ENCODE measurements at places on chromosomes 7 and 10.
A peak's percentile ranks its signal among the peaks of the same experiment; 100 is the strongest.

GRCh38 chr7:44921607-44922350 lies 36.4 kb upstream of the PURB start:
- no peak for DNase-seq

GRCh38 chr7:112997831-112998230 lies 88.8 kb downstream of the GPR85 start:
- no peak for DNase-seq

- no peak for DNase-seq
Observed at GRCh38 chr10:8088504-8088903, 34.0 kb downstream of the GATA3 start.

- no peak for DNase-seq
Observed at GRCh38 chr7:28423918-28424514, 11.7 kb downstream of the CREB5 start.

GRCh38 chr7:69531050-69531449 lies 67.2 kb upstream of the AUTS2 start:
- no peak for DNase-seq

DNA sequence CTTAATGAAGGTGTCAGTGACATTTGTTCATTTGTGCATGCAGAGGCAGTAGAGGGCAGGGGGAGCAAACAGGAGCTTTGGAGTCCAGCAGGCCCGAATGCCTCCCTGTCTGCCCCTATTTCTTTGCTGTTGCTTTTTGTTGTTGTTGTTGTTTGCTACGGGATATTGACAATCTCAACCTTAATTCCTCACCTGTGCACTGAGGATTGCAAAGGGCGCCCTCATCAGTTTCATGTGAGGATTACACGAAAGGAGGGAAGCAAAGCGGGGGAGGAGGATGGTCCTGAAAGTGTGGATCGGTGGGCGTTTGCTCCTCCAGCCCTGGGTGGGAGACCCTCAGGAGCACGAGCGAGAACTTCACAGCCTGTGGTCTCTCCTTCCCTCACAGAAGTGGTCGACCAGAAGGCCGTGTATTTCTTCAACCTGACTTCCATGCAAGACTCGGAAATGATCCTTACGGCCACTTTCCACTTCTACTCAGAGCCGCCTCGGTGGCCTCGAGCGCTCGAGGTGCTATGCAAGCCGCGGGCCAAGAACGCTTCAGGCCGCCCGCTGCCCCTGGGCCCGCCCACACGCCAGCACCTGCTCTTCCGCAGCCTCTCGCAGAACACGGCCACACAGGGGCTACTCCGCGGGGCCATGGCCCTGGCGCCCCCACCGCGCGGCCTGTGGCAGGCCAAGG lies 9.6 kb downstream of the GDF10 start:
- DNase-seq, result no peak

DNA sequence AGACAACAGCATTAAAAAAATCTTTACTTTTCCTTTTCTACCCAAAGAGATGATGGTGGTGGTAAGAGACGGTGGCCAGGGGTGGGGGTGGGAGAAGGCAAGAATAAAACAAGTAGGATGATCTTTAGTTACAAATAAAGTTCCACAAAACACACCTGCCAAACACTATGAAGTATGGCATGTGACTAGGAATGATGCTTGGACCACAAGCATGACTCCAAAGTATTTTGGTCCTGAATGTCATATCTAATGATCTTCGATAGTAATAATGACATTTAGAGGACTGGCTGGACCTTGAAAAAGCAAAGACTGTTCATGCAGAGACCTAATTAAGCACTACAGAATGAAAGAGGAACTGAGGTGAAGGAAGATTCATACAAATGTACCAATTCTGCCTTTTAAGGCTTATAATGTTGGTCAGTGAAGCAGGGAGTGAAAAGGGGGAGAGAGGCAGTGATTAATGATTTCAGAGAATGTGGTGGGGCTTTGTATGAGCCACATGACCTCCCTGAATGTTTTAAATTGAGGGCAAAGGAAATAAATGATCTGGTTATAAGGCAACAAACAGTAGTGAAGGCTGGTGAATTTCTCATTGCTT lies 29.6 kb upstream of the DKK1 start:
- no peak for DNase-seq

GRCh38 chr10:97011397-97011796 lies 174.4 kb downstream of the SLIT1 start:
- DNase-seq, result no peak

GRCh38 chr10:115566867-115567266 lies 473.7 kb downstream of the ATRNL1 start:
- no peak for DNase-seq

DNA sequence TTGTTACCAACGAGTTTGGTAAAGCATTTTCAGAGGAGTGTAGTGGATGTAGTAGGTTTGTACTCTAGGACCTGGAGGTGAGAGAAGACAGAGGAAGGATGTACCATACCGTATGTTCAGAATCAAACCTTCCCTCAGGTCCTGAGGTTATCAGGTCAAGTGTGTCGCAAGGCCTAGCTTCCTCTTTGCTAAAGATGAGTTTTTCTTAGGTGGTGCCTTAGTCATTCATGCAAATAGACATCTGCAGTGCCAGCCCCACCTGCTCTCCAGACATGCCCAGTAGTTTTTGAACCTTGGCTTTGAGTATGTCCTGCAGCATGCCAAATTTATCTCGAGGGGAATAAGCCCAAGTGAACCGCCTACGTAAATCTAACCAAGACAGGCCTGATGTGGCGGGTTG lies 71.3 kb downstream of the HDAC9 start:
- DNase-seq, result no peak

GRCh38 chr10:74658511-74658910 lies 167.9 kb upstream of the KAT6B start:
- DNase-seq, result no peak

DNA sequence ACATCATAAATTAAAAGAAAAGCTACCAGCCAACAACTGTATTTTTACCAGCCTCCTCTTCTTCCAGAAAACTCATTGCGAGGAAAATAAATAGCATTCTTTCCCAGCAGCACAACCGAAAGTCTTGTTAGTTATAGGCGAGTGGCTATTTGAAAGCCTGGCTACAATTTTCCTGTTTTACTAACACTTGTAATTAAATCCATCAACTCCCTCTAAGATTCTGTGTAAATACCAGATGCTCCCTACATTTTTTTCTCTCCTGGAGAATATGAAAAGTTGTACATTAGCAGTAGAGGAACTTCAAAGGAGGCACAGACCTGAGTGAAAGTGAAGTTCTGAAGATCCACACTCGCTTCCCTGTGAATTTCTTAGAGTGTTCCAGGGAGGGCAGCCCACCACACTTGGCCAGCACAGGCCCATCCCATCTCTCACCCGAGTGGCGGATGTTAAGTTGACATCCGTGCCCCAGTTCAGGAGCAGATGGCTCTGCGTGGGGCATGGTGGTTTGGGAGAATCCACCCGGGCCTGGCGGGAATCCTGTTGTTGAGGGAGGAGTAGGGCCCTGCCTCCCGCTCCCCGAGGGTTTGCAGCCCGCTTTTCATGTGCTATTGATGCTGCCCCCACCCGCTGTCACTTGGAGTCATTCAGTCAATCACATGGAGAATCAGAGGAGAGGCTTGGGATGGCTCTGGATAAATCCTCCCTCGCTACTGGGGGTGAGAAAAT lies 451.0 kb upstream of the GALNT17 start:
- no peak for DNase-seq

DNA sequence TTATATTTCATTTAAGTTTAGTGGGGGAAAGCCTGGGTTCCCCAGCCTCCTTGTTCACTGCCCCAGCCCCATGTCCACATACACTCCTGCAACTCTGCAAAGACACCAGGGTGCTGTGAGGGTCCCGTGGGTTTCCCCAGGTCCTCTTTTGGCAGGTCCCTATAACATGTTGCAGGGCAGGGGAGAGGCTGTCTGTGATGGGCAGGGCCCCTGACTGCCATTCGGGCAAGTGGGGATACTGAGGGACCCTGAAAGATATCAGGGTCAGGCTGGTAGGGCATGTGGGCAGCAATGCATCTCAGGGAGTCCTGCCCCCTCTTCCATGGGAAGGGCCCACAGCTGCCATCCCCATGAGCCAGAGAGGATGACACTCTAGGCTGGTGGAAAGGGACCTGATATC lies 28.4 kb downstream of the RASGEF1A start:
- no peak for DNase-seq

DNA sequence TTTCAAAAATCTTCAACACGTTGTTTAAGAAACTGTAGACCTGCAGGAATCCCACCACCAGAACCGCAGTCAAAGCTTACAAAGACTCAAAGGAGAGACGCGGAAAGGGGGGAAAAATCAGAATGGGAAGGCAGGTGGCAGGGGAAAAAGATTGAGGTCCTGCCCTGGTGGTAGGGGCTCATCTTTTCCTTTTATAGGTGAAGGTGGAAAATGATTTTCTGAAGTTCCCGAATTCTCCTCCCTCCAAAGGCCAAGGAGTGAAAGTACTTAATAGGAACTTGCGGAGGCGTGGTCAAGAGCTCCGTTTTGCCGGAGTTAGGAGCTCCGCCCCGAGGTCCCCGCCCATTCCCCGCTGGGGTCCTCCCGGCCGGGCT lies 724 bp downstream of the BBIP1 start:
- DNase-seq, result peak; percentile 85
